ENCODE measurements at places on chromosomes 1 and 21.

GRCh38 chr1:159892944-159893343 lies 7.0 kb downstream of the CFAP45 start:
- no peak for DNase-seq

- peak; percentile 95 for DNase-seq
Observed at GRCh38 chr1:167066333-167067122, 23.6 kb downstream of the GPA33 start.

- DNase-seq = peak; percentile 82
Observed at GRCh38 chr1:20792196-20792595, 5.1 kb upstream of the HP1BP3 start.

DNA sequence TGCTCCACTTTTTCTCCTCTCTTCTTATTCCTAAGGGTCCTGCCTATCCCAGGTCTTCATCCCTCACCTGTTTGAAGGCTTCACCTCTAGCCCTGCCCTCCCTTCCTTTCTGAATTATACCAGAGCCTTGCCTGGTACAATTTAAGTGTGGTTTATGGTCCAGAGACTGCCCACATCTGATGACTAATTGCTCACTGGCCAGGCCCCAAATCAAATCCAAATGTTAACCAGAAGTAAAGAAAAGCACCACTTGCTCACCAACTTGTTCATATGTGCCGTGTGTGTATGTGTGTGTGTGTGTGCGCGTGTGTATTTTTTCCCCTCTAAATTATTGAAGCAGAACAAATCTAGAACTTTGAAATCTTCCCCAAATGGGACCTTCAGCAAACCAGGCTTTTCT lies 26.4 kb downstream of the MYOM3 start:
- peak; percentile 79 for DNase-seq

DNA sequence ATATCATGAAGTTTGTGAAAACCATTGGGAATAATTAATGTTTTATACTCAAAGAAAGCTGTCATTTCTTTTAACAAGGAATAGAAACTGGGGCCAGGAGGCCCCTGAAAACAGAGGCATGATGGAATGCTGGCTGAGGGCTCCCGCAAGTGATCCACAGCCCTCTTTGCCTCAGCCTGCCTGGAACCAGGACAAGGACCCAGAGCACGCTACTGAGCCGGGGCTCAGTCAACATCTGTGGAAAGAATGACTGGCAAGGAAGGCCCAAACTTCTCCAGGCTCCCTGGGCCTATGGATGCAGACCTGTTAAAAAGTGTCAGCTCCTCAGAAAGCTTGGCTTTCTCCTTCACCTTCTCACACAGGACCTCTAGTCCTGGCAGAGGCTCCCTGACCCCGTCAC lies 32.6 kb downstream of the COLGALT2 start:
- no peak for DNase-seq

DNA sequence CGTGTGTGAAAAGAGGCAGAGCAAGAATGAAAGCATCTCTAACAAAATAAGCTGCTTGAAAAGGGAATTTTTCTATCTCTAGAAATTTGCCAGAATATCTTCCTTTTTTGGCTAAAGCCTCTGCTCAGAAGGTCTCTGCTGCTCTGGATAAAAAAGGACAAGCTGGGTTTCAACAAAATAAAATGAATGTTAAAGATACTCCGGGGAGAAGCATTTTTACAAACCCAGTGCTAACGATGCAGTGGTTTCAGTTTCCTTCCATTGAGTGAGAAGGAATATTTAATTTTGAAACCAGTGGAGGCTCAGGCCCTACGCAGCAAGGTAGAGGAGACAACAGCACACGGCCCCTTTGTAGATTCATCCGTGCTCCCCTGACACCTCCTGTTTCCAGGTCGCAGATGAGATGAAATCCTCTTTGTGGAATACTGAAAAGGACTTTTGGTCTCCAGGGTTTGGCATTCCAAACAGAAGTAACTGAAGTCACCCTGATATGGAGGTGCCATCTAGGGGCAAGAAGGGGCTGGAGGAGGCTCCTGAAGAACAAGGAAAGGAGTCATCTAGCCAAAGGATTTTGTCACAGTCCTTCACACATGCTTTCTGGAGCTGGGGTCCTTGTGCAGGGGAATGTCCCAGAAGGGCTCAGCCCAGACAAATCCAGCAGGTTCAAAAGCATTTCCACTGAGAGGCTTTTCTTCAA lies 65.7 kb upstream of the SYT6 start:
- peak; percentile 28 for DNase-seq

All from GM03348 (cell line).